ENCODE measurements at places on chromosomes 7 and 10.

DNA sequence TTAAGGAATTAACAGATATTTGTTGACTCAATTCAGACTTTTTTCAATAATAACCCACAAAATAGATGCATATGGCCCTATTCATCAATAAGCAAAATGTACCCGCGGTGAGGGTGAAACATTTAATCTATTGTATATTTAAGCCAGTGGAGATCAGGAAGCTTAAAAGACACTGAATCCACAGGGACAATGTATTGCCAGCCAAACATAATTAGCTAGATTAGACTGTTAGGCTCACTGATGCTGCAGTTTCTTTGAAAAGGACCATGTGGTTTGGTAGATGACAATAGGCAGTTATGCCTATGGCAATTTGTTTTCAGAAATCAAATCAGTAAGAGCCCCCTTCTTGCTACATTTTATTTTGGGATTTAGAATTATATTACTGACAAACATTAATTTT lies 87.3 kb upstream of the PLXDC2 start:
- no peak for DNase-seq

- DNase-seq: no peak
Observed at GRCh38 chr10:62044566-62044965, 143.1 kb downstream of the ARID5B start.

GRCh38 chr7:139845443-139845805 lies 16.4 kb downstream of the TBXAS1 start:
- DNase-seq: no peak

- DNase-seq: no peak
Observed at GRCh38 chr7:120792861-120793130, 65.1 kb downstream of the TSPAN12 start.

DNA sequence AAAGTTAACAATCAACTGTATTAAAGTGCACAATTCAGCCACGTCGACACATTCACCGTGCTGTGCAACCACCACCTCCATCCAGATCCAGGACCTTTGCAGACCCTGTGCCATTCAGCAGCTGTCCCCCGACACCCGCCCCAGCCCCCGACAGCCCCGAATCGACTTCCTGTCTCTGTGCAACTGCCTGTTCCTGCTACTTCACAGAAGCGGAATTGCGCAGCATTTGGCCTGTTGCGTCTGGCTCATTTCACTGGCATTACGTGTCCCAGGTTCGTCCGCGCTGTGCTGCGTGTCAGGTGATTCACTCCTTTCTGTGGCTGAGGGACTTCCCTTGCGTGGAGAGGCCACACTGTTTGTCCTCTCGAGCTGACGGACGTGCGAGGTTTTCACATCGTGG lies 33.2 kb upstream of the DNAAF5 start:
- no peak for DNase-seq

DNA sequence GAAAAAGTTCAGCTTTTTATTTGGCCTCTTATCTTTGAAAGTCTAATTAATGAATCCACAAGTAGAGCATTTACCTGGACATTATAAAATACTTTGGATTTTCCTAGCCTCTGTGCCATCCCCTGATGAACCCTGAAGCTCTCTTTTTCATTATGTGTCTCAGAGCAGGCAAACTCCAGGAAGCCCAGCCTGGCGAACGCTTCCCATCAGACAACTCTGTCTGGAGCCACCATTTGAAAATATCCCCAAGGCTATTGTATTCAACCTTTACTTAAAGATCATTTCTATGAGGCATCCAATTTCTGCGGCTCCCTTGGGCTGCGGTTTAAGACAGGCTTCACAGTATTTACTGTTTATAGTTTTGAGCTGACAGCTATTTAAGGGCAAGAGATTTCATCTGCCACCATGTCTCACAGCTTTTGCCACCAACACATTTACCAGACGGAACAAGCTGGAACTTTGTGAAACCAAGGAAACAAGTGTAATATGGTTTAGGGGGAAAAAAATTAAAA lies 257.2 kb upstream of the GLI3 start:
- no peak for DNase-seq
